ENCODE measurements at places on chromosomes 13 and 19. TPM values are rescaled to one million over a fixed set of nuclear protein-coding genes. Genes with fewer than 3 reads are reported as not detected.

- DNase-seq: no peak
These were observed 1017.4 kb downstream of the EFNB2 start for GRCh38 chr13:105518086-105518485.

DNA sequence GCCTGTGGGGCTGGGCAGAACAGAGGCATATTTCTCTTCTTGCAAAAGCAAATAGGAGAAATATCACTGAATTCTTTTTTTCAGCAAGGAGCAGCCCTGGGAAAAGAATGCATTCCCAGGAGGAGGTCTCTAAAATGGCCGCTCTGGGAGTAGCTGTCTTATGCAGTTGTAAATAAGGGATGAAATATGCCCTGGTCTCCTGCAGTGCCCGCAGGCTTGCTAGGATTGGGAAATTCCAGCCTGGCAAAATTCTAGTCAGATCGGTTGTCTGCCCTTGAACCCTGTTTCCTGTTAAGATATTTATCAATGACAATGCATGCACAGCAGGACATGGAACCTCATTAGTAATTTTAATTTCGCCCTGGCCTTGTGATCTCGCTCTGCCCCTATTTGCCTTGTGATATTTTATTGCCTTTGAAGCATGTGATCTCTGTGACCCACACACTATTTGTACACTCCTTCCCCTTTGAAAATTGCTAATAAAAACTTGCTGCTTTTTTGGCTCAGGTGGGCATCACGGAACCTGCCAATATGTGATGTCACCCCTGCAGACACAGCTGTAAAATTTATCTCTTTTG, 1993.2 kb downstream of the PCDH9 start:
- DNase-seq: no peak

Gene GRK1
- polyA plus RNA-seq: not detected

- DNase-seq: no peak
These were observed 333.1 kb downstream of the GPC6 start for GRCh38 chr13:93559718-93560117.

DNA sequence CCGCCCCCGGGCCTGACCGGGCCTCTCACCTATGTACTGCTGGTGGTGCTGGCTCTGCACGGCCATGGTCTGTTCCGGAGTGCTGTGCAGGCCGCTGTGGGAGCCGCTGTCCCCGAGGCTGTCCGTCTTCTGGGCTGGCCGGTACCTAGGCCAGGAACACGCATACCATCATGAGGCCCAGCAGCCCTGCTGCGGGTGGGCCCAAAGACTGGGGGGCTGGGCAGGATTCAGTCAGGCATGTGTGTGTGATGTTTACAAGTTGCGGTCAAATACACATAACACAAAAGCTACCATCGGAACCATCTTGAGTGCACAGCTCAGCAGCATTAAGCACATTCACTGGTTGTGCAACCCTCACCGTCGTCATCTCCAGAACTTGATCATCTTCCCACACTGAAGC, 32.2 kb upstream of the RANBP3 start:
- DNase-seq: no peak

GRCh38 chr19:8393871-8394250, 3.7 kb downstream of the RAB11B start:
- no peak for DNase-seq

GRCh38 chr19:39494661-39495060, 4.1 kb upstream of the DLL3 start:
- DNase-seq: no peak

- DNase-seq: no peak
These were observed 65.2 kb downstream of the RAP2A start for GRCh38 chr13:97499181-97499580.
